ENCODE measurements at places on chromosomes 3 and 15.
A peak's percentile ranks its signal among the peaks of the same experiment; 100 is the strongest.

DNA sequence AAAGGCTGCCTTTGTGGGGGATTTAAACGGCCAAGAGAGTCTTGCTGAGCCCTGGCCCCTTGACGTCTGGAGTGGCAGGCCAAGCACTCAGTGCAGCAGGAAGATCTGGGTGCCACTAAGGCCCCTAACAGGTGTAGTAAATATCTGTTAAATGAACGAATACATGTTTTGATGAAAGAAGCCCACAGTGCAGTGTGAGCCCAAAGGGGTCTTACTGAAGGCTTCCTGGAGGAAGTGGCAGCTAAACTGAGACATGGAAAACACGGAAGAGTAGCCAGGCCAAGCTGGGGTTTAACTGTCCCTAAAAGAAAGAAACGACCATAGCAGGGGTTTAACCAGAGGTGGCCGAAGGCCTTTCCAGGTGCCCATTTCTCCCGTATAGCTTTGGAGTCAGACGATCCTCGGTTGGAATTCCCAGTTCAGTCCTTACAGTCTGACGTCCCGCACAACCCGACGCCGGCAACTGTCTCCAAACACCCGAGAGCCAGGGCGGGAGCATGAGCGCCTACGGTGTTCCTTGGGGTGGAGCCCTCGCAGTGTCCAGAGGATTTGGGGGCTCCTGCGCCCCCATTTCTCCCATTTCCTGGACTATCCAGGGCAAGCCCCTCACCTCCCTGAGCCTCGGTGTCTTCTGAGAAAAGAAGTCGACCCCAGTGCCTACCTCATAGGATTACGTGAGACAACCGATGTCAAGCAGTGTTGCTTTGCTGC is 910 bp upstream of the ABHD6 start:
- no peak for DNase-seq

GRCh38 chr15:66172324-66172980 is 81.1 kb downstream of the MEGF11 start:
- DNase-seq = no peak

GRCh38 chr3:20055020-20055775 is 15.0 kb downstream of the KAT2B start:
- peak; percentile 33 for DNase-seq

DNA sequence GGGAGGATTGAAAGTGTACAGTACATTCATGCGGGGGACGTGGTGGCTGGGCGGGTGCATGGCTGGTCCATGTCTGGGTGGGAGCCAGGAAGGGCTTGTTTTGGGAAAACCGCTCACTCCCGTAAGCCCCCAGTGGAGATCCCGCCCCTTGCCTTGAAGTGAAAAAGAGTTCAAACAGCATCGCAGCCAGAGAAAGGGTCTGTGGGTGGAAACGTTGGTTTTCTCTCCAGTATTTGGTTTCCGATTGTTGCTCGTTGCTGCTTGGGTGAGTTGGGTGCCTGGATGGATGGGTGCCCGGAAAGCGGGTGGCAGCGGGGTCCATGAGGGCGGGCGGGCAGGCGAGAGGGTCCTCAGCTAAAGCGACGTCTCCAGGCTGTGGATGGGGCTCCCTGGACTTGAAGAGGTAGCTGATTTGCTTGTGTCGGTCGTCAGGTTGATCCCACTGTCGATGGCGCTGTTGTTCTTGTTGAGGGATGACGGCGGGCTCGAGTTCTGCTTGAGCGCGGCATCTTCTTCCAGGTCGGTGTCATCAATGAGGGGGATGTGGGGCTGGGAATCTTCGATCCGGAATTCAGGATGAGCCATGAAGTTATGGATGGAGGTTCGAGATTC is 7.7 kb upstream of the SEC13 start:
- DNase-seq = no peak

GRCh38 chr15:90002428-90002844 is 1.3 kb downstream of the ZNF710 start:
- DNase-seq = peak; percentile 43

DNA sequence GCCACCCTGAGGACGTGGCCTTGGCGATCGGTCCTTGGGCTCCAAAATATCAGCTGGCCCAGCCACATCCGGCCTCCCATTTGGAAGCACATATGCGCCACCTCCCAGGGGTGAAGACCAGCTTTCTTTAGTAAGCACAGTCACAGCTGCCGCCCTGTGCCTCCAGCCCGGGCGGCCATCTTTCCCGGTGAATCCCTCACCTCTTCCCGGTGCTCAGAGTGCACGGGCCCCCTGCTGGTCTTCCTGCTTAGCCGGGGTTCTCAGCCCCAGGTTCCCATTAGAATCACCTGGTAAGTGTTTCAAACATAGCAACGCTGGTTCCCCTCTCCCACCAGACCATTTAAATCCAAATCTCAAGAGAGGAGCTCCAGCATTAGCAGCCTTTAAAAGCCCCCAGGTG is 232.2 kb downstream of the VPS13C start:
- no peak for DNase-seq

DNA sequence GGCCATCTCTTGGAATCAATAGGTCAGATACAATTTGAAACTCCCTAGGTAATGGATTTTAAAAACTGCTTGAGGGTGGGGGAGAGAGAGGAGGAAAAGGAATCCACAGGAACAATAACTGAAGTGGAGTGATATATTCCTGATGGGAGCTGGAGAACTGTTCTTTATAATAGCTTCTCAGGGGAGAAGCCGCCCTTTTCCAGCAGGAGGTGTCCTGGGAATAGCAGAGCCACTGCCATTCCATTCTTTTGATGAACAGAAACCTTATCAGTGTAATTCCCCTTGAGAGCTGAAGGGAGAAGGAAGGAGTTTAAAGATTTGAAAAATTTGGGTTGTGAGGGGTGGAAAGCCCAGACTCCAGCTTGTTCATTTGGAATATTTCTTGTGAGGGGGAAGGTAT is 504.9 kb upstream of the DPH6 start:
- DNase-seq = no peak

- no peak for DNase-seq
Measured at GRCh38 chr3:106827515-106828213, 549.6 kb upstream of the CCDC54 start.

DNA sequence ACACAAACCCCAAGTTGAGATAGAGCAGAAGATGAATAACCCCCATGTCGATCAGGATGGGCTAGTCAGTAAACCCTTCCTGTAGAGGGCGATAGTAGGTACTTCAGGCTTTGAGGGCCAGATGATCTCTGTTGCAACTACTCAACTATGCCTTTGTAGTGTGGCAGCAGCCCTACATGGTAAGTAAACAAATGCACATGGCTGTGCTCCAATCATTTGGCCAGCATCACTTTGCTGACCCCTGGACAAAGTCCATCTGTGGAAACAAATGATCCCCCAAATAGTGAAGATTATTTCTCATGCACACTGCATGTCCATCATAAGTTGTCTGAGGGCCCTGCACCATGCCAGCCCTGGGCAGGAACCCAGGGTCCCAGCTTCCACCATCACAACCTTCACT is 402.2 kb upstream of the PROK2 start:
- no peak for DNase-seq

Measured in CD4-positive, alpha-beta T cell treated with Interleukin-17A for 4 hours (primary cell).